ENCODE measurements at places on chromosomes 12 and 14.
A peak's percentile ranks its signal among the peaks of the same experiment; 100 is the strongest.

DNA sequence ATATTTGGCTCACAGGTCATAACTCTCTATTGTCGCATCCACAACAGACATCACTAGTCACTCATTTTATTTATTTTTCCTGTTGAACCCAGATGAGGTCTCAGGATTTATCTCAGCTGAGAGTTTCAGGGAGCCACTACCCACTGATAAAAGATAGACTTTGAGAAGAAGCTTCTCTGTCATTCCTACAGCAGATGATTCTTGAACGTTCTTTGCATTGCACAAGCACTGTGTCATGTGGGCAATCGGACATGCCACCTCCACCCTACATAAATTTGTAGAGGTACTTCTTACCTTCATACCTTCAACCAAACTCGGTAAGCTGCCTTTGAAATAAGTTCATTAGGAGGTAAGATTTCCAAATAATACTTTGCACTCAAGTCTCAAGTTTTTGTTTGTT, 627.9 kb upstream of the TBX3 start:
- no peak for DNase-seq

GRCh38 chr14:68719634-68720384, 73.1 kb downstream of the ZFP36L1 start:
- DNase-seq: no peak

DNA sequence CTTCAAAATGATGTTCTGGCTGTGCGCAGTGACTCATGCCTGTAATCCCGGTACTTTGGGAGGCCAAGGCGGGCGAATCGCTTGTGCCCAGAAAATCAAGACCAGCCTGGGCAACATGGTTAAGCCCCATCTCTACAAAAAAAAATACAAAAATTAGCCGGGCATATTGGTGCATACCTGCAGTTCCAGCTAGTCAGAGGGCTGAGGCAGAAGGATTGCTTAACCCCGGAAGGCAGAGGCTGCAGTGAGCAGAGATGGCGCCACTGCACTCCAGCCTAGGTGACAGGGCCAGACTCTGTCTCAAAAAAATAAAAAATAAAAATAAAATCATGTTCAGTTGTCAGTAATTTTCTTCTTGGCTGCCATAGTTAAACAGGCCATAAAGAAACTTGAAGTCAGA, 245.9 kb upstream of the USP15 start:
- DNase-seq: no peak

DNA sequence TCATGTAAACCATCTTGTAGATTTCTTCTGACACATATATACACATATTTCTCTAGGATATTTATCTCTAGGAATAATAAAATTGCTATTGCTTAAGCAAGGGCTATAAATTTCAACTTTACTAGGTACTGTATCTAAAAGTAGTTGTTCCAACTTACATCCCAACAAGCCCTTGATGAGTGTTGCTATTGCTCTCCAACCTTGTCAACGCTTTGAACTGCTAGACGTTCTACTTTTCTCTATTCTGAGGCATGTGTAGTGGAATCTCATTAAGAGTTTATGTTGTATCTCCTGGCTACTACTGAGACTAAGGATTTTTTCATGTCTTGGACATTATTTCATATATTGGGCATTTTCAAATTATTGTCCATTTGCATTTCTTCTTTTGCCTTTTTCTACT, 321.5 kb upstream of the SOX5 start:
- no peak for DNase-seq

DNA sequence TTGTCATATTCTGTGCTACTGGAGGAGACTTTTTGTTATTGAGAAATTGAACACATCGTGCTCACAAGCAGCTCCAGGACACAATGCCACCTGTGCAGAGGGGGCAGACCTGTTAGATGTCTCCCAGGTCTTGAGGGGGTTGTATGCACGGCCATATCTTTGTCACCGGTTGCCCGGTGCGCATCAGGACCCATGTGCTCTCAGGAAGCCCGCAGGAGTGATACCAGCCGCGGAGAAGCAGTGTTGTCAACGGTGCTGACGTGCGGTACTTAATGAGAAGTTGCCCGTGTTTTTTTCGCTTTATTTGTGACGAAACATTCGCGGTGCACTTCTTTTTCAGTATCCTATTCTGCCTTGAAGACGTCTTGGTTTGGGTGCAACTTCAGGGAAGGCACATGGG, 128.2 kb upstream of the RTL1 start:
- DNase-seq: no peak

DNA sequence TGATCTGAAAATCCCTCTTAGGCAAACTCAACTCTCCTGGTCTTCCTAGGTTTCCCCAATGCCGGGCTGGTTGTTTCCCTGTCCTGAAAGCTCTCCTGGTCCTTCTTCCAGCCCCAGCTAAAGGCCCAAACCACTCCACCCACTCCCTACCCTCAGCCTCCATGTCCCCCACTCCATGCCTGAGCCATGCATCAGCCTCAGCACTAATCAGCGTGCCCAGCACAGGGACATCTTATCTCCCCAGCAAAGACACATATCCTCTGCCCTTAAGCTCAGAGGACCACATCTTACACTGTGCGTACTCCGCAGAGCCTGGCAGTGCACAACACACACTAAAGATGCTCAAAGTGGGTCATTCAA, 25.9 kb downstream of the ACTN1 start:
- DNase-seq: no peak

- peak; percentile 68 for DNase-seq
Observed at GRCh38 chr12:48890657-48891418, 25.2 kb upstream of the RND1 start.

DNA sequence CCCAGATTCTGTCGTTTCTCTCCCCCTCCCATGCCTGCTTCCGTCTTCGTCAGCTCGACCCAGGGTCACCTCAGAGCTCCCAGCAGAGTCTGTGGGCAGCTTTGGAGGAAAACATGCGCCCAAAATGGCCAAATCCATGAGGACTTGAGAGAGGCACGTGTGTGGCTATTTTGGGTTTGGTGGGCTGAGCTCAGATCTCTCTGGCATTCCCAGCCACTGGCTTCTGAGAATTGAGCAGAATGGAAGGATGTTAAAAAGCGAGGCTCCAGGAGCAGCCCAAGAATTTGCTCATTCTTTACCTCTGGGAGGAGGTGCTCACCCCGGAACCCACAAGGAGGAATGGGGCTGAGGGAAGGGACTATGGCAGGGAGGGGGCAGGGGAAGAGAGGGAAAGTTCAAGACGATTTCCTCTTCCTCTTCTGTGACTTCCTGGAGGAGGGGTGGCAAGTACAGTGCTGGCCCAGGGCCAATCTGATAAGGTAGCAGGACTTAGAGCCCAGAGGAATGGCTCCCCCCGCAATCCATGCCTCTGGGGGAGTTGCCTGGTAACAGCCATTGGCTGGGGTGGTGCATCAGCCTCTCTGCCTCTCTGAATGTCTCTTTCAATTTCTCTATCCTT, 20.1 kb downstream of the TSPAN9 start:
- no peak for DNase-seq

DNA sequence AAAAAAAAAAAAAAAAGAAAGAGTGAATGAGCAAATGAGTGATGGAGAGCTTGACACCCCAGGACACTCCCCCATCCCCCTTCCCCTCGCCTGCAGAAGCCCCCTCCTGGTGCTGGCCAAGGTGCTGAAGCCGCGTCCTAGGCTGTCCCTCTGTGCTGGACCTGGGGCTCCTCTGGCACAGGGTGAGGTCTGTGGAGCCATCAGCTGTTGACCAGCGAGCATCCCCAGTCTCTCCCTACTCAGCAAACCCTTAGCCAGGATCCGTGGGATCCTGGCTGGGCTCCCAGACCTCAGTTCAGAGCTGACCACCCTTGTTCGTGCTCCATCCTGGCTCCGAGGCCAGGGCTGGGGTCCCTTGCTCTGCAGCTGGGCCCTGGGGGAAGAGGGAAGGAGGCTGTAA, 5.4 kb upstream of the KIF26A start:
- no peak for DNase-seq

DNA sequence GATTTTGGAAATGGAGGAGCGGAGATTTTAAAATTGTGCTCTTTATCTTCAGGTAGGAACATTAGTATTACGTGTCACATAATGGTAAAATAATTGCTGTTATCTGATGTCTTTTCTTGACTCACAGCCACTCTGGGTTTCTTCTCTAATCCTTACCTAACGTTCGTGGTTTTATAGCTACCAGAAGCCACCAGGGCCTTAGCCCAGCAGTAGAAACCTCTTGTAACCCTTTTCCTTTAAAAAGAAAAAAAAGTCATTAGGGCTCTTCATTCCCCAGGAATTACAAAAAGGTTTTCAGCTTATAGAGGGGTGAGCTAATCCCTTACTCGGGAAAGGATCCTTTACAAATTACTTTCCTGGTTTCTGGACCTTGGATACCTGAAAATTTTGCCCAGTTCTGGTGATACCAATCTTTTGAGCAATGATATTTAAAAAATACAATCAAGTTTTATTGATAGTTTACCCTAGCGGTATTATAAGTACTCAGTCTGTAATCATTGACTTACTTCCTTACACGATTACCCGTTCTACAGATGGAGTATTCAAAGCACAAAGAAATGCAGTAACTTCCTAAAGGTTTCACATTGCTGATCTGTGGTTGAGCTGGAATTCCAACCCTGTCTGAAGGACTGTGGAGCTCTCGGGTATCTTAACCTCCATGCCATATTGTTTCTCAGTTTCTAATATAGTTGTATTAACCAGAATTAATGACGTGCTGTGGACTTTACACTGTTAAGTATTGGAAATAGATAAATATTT, 1.6 kb downstream of the GABARAPL1 start:
- no peak for DNase-seq

GRCh38 chr12:53591301-53592206, 34.6 kb downstream of the ATF7 start:
- DNase-seq: no peak

GRCh38 chr12:120399531-120399930, 30.6 kb upstream of the MSI1 start:
- DNase-seq: peak; percentile 9

- no peak for DNase-seq
Observed at GRCh38 chr12:18151036-18151435, 61.0 kb upstream of the RERGL start.

GRCh38 chr12:48832321-48833060, 14.2 kb downstream of the CACNB3 start:
- no peak for DNase-seq

GRCh38 chr14:33393895-33394368, 455.3 kb downstream of the NPAS3 start:
- no peak for DNase-seq

DNA sequence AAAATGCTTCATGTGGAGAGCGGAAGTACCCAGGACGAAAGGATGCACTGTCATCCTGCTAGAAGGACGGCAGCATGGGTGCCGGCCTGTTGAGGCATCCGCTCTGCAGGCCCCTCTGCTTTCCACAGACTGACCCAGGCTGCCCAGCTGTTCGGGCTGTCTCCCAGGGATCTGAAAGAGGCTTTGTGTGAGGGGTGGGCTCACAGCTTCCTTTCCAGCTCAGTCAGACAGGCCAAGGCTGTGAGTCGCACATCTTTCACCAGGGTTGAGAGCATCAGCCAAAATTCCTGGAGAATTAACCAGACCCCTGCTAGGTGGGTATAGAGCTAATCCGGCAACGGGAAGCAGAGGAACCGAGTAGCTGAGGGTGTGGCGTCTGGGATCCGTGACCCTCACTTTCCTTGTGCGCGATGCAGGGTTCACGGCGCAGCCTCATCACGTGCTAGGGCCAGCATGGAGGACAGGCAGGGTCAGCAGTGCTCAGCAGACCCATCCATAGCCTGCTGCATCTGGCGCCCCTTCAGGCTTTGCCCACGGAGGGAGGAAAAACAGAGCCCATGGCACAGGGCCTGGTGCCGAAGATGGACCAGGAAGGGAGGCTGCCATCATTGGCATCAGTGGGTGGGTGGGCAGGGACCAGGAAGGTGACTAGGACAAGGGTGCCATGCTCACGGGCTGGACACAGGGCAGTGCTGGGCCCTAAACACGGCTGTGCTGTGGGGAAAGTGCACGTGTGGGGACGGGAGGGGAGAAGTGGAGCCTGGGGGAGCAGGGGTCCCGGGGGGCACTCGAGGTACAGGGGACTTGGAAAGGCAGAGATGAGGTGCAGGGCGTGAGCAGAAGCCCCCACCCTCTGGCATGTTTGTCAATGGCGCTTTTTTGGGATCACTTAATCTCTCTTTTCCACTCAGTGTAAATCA, 9.2 kb upstream of the SIVA1 start:
- peak; percentile 57 for DNase-seq

DNA sequence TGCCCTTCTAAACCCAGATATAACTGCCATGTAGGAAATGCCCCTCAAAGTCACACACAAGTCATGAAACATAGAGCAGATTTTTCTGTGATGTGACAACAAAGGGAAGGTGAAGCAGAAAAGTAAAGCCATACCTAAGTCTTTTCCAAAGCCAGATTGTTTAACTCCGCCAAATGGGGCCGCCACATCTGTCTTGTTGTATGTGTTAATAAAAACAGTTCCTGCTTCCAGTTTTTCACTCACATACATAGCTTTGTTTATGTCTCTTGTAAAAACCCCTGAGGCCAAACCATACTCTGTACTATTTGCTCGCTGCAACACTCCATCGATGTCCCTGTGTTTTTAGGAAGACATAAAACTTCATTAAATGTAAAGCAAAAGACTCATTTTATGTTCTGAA, 40.3 kb downstream of the NOPCHAP1 start:
- DNase-seq: no peak

GRCh38 chr14:75449696-75450095, 21.9 kb downstream of the JDP2 start:
- DNase-seq: no peak

DNA sequence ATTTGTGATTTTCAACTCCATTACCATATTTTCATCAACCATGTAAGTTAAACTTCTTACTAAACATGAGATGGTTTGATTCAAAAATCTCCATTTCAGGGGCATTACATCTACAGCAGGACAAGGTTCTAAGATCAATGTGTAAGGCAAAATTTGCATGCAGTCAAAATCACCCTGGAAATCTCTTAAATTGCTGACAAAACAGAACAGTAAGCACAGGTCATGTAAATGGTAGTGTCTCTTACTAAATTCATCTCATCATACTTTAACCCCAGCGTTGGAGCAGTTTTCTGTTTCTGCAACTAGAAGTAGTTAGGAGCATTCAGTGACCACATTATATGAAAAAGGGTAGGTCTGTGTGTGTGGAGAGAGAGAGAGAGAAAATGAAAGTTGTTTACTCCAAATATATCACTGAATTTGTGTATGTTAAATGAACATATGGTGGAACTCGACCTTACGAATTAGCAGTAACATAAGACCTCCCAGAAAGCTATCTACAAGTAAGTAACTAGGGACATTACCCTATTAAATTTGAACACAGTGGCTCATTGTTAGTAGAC, 227.5 kb downstream of the SSPN start:
- DNase-seq: no peak

DNA sequence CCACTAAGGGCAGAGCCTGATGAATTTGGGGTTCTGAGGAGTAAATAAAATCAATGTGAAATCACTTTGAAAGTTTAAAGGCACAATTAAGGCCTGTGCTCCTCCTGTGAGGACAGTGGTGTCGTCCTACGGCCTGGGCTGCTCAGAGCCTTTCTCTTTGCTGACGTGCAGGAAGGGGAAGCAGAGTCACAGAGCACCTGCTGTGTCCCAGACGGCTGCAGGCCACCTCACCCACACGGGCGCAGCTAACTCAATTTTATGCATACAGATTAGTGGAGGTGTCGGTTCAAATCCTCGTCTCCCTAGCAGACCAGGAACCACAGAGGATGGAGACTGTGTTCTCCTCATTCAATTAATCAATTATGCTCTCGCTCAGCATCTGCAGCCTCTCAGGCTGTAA, 11.4 kb upstream of the DLK1 start:
- DNase-seq: no peak

Data from MG63 (cell line).